ENCODE measurements at places on chromosomes 3 and 15. TPM values are rescaled to one million over a fixed set of nuclear protein-coding genes. Genes with fewer than 3 reads are reported as not detected.

Gene CTDSPL
- 3.9 TPM for total RNA-seq

- no peak for DNase-seq
These were observed 47.2 kb upstream of the RASA2 start for GRCh38 chr3:141439589-141439988.

GRCh38 chr3:72352176-72352575 lies 496.1 kb downstream of the SHQ1 start:
- no peak for DNase-seq

DNA sequence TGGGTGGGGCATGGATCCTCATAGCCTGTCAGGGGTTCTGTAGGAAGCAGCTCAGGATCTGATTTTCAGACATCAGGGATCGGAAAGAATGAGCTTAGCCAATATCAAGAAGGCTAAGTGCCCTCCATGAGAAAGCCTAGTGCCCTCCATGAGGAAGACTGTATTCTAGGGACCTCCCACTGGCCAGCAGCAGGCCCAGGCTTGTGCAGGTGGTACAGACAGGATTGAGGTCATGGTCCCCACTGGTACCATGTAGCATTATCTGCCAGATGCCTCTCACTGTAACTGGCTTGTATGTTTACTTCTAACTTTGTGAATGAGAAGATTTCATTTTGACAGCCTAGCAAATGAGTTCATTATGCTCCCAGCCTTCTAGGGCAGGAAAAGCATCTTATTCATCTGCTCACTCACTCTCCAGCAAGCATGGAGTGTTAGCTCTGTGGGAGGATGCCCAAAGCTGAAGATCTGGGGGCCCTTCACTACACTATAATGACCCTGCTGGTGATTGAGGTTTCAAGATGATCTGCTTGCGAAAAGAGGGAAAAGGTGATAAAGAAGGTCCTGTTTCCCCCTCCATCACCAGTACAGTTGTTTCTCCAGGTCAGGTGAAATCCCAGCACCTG lies 7.5 kb downstream of the EPHB1 start:
- no peak for DNase-seq

- DNase-seq: no peak
These were observed 664 bp upstream of the NR2C2 start for GRCh38 chr3:14946739-14947099.

Measured in activated CD4-positive, alpha-beta T cell treated with anti-CD3 and anti-CD28 coated beads for 36 hours (primary cell).